ENCODE measurements at places on chromosomes 11 and 22. TPM values are rescaled to one million over a fixed set of nuclear protein-coding genes. Genes with fewer than 3 reads are reported as not detected.

GP1BB gene
- total RNA-seq: not detected

MS4A15 gene
- not detected for total RNA-seq

SGSM1 gene
- total RNA-seq: 0.38 TPM

TPH1 gene
- total RNA-seq: 0.05 TPM

CARD18 gene
- total RNA-seq: not detected

TIMP3 gene
- total RNA-seq: not detected

NFAM1 gene
- 0.15 TPM for total RNA-seq

- H3K4me1 ChIP-seq: no peaks in the 10 kb centered on the region
- no peak overlapping the region for H3K27ac ChIP-seq
- H3K4me3 ChIP-seq: no peak overlapping the region
- H3K27me3 ChIP-seq: no peaks in the 10 kb centered on the region
Measured at GRCh38 chr11:99148352-99148751, 127.6 kb downstream of the CNTN5 start.

DNA sequence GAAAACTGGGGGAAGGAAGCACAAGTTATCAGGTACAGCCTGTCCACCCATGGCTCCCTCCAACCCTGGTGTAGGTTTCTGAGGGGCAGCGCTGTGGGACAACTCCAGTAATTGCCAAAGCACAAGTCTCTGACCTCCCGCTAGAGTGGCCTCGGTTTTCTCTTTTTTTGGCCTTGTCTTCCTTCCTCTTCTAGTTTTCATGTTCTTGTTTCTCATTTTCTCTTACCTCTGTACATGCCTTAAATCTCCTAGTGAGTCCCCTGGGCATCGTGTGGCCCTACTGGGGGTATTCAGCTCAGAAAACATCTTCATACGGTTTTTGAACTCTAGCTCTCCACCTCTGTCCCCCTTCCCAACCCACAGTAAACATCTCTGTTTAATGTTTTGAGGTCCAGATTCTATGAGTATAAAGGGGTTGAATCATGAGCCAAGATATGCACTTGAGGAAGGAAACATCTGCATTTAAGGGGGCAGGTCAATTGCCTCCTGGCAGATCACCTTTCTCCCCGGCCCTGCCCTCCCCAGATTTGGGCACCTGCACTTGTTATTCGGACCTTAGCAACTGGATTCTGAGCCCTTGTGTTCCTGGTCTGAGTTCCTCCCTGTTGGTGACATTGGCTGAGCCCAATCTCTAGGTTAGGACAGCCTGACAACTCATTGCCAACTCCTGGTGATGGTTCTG, 8.4 kb upstream of the LMO2 start:
- H3K4me1 ChIP-seq: no peaks in the 10 kb centered on the region
- H3K27ac ChIP-seq: no peak overlapping the region
- H3K4me3 ChIP-seq: no peak overlapping the region
- H3K27me3 ChIP-seq: peaks cover 67% of the 10 kb centered on the region
- DNase-seq: no peak

- H3K36me3 ChIP-seq: peaks cover 2% of the 10 kb centered on the region
- H3K27ac ChIP-seq: no peak overlapping the region
- no peak overlapping the region for H3K4me3 ChIP-seq
- H3K27me3 ChIP-seq: no peaks in the 10 kb centered on the region
- peaks cover 21% of the 10 kb centered on the region for H3K4me1 ChIP-seq
Measured at GRCh38 chr22:46582281-46582933, 37.8 kb upstream of the GRAMD4 start.

DNA sequence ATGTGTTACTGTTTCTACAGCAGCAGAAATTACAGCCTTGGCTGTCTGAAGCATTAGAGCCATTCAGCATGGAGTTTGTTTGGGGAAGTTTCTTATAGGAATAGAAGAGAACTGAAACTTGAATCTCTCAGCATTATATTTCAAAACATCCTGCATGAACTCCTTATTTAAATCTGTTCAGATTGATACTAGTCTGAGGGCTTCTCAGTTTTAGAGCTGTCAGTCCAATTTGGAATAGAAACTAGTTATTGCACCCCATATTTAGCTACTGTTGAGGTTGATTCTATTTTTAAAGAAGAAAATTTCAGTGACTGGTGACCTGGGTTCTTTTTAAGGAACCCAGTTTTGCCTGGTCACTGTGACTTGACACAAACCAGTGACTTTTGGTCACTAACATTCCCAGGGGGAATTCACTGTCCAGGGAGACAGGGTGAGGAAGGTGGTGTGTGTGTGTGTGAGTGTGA, 126.0 kb upstream of the TTC12 start:
- no peak overlapping the region for H3K27ac ChIP-seq
- H3K4me1 ChIP-seq: no peaks in the 10 kb centered on the region
- no peak overlapping the region for H3K4me3 ChIP-seq
- H3K27me3 ChIP-seq: peaks cover 8% of the 10 kb centered on the region

DNA sequence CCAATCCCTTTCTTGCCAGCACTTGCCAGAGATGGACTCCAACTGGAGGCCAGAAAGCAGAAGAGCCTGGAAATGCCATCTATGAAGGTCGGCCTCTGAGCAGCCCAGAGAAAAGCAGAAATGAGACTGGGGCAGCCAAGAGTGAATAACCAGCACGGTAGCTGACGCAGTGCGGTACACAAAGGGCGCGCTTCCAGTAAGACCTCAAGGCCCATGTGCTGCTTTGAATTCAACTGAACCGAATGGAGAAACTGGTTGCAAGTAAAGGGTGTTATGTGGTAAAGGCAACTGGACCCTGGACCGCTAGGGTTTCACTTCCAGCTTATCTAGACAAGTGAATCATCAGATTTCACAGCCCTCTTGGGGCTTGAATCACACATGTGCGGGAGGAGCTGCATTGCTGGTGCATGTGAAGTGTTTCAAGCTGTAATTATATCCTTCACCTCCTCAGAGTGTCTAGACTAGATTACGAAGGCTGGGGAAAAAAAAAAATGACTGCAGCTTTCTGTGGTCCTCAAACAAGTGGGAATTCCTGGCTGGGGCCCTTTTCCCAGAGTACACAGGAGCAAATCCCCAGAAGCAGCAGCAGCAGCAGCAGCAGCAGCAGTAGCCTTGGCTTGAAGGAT, 128.9 kb downstream of the CCDC34 start:
- H3K27ac ChIP-seq: no peak overlapping the region
- H3K36me3 ChIP-seq: no peaks in the 10 kb centered on the region
- no peak for DNase-seq
- no peak overlapping the region for H3K4me3 ChIP-seq
- no peaks in the 10 kb centered on the region for H3K4me1 ChIP-seq

GRCh38 chr11:125154378-125155099, 10.0 kb upstream of the PKNOX2 start:
- no peak for DNase-seq
- no peak overlapping the region for H3K27ac ChIP-seq
- H3K27me3 ChIP-seq: peaks cover 28% of the 10 kb centered on the region
- H3K4me3 ChIP-seq: no peak overlapping the region
- no peaks in the 10 kb centered on the region for H3K4me1 ChIP-seq

DNA sequence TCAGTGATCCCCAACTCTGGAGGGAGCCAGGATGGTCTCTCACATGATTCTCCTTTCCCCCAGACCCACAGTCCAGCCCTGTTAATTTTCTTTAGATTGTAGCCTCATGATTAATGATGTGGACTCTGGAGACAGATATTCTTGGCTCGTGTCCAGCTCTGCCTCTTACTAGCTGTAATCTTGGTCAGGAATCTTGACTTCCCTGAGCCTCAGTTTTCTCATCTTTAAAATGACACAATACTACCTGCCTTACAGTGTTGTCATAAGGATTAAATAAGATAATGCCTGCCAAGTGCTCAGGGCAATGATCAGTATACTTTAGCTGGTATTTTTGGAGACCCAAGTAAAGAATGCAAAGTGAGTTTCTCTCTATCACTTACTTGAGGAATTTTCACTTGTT, 60.0 kb downstream of the SPECC1L start:
- H3K36me3 ChIP-seq: peaks cover 33% of the 10 kb centered on the region
- no peak overlapping the region for H3K4me3 ChIP-seq
- no peak for DNase-seq

DNA sequence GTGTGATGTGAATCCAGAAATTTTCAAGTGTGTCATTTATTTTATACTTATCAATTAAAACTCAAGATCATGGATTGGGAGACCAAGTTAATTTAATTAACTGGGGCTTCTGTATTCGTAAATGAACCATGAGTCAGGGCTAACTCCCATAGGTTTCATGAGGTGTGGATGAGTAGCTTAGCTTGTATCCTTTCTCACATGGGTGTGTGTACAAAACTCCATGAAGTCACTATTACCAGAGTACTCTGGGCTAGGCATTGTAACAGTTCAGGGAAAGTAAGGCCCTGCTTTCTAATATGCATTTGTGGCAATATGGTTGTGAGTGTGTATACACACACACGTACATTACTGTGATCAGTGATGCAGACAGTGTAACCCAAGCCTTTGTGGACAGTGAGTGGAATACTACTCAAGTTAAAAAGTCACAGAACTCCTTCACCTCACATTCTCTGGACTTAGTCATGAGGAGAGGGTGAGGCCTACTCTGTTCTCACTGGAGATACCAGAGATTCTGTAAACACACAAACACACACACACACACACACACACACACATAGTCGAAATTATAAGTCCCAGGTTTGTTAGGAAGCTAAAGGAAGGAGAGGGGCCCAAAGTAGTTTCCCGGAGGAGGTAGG, 3.5 kb downstream of the CNTF start:
- peaks cover 30% of the 10 kb centered on the region for H3K36me3 ChIP-seq
- H3K4me1 ChIP-seq: peaks cover 19% of the 10 kb centered on the region
- H3K4me3 ChIP-seq: no peak overlapping the region
- no peaks in the 10 kb centered on the region for H3K27me3 ChIP-seq
- no peak for DNase-seq

GRCh38 chr11:58671983-58672633, 49.6 kb downstream of the CNTF start:
- no peaks in the 10 kb centered on the region for H3K4me1 ChIP-seq
- DNase-seq: no peak
- H3K27ac ChIP-seq: no peak overlapping the region
- H3K27me3 ChIP-seq: no peaks in the 10 kb centered on the region
- H3K36me3 ChIP-seq: no peaks in the 10 kb centered on the region

- H3K4me3 ChIP-seq: peak overlapping the region; percentile 67
- H3K4me1 ChIP-seq: peaks cover 26% of the 10 kb centered on the region
- peaks cover 2% of the 10 kb centered on the region for H3K36me3 ChIP-seq
- H3K27me3 ChIP-seq: no peaks in the 10 kb centered on the region
- peak overlapping the region; percentile 96 for H3K27ac ChIP-seq
- peak; percentile 89 for DNase-seq
Measured at GRCh38 chr11:65927904-65928397, 8.7 kb downstream of the DRAP1 start.

- no peak for DNase-seq
- no peaks in the 10 kb centered on the region for H3K4me1 ChIP-seq
- H3K36me3 ChIP-seq: no peaks in the 10 kb centered on the region
- H3K4me3 ChIP-seq: no peak overlapping the region
Measured at GRCh38 chr22:30205281-30206115, 41.1 kb downstream of the LIF start.

DNA sequence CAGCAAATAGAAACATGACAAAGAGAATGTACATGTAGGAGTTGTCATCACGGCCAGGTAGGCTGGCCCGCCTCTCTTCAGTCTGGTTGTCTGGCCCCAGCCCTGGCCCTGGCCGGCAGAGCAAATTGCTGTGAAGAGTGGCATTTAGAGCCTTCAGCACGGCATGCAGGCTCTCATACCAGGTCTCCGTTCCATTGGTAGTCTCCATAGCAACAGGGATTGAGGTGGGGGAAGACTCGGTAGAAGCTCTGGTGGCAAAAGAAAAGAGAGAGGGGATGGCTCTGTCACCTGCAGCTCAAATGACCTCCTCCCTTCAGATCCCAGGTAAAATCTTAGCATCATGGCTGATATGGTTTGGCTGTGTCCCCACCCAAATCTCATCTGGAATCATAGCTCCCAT, 10.0 kb downstream of the KCNE3 start:
- no peaks in the 10 kb centered on the region for H3K36me3 ChIP-seq
- H3K27ac ChIP-seq: no peak overlapping the region
- H3K27me3 ChIP-seq: peaks cover 6% of the 10 kb centered on the region
- DNase-seq: no peak
- H3K4me3 ChIP-seq: no peak overlapping the region

DNA sequence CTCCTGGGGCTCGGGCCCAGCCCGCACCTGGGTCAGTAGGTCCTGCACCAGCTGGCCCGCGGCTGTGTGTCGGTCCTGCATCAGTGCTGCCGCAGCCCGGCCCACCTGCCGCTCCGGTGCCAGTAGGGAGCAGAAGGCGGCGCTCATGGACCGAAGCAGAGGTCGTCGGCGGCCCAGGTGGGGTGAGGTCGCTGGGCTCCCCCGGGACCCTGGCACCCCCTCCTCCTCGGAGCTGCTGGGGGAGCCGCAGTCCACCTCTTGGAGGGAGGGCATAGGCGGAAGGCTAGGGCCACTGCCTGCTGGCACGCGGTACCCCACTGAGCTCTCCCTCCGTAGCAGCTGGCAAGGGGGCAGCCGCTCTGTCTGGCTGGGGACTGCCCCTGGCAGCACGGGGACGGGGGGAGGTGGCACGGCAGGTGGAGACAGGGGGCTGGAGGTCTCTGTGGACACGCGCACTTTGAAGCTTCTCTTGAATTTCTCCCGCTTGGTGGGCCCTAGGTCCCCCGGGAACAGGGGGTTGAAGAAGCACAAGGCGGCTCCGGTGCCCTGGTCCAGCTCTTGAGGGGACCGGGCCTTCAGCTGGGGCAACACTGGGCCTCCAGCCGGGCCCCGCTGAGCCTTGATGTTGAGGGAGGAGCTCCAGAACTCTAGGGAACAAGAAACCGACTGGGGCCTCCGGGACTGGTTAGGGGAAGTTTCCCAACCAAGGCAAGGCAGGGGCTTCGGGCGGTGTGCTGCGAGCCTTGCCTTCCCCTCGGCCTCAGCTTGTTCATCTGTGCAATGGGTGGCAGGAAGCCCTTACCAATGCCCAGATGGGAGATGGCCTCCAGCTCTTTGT, 1.4 kb downstream of the RIN1 start:
- peaks cover 9% of the 10 kb centered on the region for H3K36me3 ChIP-seq
- no peak overlapping the region for H3K4me3 ChIP-seq
- H3K27ac ChIP-seq: no peak overlapping the region
- H3K4me1 ChIP-seq: peaks cover 21% of the 10 kb centered on the region
- no peak for DNase-seq

GRCh38 chr22:26887456-26887855, 230.1 kb downstream of the MIAT start:
- no peaks in the 10 kb centered on the region for H3K4me1 ChIP-seq
- H3K4me3 ChIP-seq: no peak overlapping the region
- peaks cover 3% of the 10 kb centered on the region for H3K27me3 ChIP-seq
- peaks cover 6% of the 10 kb centered on the region for H3K36me3 ChIP-seq
- DNase-seq: no peak
- H3K27ac ChIP-seq: no peak overlapping the region

DNA sequence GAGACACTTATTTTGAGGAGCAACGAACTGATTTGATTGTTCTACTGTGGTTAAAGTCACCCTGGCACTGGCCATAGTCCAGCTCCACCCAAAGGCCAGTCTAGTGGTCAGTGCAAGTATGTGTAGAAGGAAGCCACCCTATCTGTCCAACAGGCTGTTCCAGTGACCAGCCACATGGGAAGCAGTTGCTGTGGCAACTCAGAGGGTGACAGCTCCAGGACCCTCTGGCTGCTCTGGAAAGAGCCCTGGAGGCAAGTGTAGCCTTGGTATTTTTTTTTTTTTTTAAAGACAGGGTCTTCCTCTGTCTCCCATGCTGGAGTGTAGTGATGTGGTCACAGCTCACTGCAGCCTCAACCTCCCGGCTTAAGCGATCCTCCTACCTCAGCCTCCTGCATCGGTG, 27.8 kb downstream of the LMO1 start:
- H3K4me1 ChIP-seq: peaks cover 11% of the 10 kb centered on the region
- no peaks in the 10 kb centered on the region for H3K36me3 ChIP-seq
- H3K27me3 ChIP-seq: no peaks in the 10 kb centered on the region
- DNase-seq: no peak

GRCh38 chr11:2527621-2528291, 82.9 kb downstream of the KCNQ1 start:
- peaks cover 24% of the 10 kb centered on the region for H3K4me1 ChIP-seq
- no peaks in the 10 kb centered on the region for H3K36me3 ChIP-seq
- H3K27ac ChIP-seq: no peak overlapping the region
- no peak for DNase-seq
- no peaks in the 10 kb centered on the region for H3K27me3 ChIP-seq

Measured in activated CD4-positive, alpha-beta memory T cell treated with anti-CD3 and anti-CD28 coated beads for 36 hours (primary cell).